ENCODE measurements at places on chromosomes 7 and 10.

DNA sequence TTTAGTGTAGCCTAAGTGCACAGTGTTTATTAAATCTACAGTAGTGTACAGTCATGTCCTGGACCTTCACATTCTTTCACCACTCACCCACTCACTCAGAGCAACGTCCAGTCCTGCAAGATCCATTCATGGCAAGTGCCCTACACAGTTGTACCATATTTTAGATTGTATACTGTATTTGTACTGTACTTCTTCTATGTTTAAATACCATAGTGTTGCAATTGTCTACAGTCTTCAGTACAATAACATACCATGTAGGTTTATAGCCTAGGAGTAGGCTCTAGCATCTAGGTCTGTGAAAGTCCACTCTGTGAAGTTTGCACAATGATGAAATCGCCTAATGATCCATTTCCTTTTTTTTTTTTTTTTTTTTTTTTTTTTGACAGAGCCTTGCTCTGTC, 12.0 kb downstream of the EEPD1 start:
- DNase-seq = no peak

- no peak for DNase-seq
Measured at GRCh38 chr10:117087521-117087920, 50.5 kb downstream of the VAX1 start.

GRCh38 chr7:875476-876076, 778 bp upstream of the GET4 start:
- DNase-seq = no peak

GRCh38 chr10:121541450-121542120, 56.7 kb downstream of the FGFR2 start:
- DNase-seq = no peak

- DNase-seq = no peak
Measured at GRCh38 chr10:88664142-88664541, at the start of gene LIPF. LIPF (plus strand) TSS chr10:88664442; CDS start chr10:88667298, 2,856 bp downstream.

DNA sequence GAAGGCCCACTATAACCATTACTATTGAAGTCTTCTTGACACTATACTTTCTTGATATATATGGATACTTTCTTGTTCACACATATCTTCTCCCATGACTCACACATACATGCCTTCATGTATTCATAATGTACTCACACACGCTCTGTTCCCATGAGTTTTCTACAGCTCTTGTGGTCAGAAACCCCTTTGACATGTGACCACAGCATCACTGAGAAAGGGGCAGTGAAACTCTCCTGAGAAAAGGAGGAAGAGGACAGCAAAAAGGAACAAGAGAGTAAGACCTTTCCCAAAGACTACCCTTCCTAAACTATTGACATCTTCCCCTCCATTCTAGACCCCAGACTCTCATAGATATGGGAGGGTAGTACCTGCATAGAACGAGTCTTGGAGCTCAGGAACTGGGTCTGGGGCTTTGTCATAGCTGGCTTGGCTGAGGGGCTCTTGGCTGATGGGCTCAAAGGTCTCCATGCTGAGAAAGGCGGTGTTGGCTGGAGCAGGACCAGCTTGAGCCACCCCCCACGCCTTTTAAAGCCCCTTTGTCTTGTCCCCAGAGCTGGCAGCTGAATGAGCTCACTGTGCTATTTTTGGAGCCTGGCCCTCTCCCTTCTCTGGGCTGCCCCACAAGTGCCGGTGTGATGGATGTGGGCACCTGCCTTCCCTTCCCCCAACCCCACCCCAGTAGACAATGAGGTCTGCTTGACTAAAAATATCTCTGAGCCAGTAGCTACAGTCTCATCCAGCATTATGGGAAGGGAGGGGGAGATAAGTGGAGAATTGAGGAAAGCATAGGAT, 5.1 kb downstream of the SYNPO2L start:
- DNase-seq = peak; percentile 67

GRCh38 chr7:477626-478220, 41.9 kb downstream of the PDGFA start:
- no peak for DNase-seq

DNA sequence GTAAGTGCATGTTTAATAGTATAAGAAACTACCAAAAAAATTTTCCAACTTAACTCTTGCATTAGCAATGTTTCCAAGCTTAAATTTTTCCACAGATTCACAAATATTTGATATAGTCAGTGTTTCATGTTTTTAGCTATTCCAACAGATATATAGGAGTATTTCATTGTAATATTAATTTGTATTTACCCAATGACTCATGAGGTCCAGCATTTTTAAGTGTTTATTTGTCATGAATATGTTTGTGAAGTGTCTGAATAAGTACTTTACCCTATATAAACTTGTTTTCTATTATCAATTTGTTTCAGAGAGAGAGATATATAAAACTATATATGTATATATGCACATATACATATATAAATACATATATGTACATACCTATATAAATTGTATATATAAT, 71.0 kb downstream of the SEMA3D start:
- DNase-seq = no peak

GRCh38 chr7:157977306-157977705, 610.3 kb downstream of the PTPRN2 start:
- no peak for DNase-seq

DNA sequence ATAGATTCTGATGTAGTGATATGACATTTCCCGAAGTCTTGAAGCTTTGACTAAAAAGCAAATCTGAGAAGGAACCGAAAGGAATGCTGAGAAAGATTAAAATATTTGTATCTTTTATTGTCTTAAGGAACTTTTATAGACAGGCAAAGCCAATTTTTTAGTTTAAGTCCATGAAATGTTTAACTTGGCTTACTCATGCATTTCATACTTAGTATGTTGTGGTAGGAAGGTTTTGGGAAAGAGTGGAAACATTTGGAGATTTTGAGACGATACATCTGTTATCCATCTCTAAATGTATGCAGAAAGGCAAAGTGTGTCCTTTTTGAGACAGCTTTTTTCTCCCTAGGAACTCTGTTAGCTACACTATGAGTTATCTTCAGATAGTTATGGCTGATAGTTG, 10.1 kb downstream of the TBC1D12 start:
- DNase-seq = no peak

GRCh38 chr7:71768450-71768849, 636.5 kb downstream of the GALNT17 start:
- DNase-seq = no peak

DNA sequence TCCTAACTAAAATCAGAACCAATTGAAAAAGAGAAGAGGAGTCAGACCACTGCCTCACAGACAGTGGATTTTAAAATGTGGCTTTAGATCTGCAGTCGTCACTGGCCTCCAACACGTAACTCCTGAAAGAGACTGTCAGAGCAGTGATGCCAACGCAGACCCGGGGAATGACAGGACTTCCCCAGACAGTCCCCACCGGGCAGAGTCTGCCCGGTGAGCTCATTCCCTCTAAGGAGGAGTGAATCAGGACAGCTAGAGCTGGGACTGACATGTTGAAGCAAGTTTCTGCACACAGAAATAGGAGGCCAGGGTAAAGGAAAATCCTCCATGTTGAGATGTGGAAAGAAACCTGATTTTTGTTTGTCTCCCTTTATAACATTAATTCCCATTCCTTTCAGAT, 105.0 kb downstream of the TES start:
- no peak for DNase-seq

GRCh38 chr10:61452151-61452651, 980 bp downstream of the TMEM26 start:
- peak; percentile 37 for DNase-seq

- DNase-seq = no peak
Measured at GRCh38 chr7:47602272-47603004, 20.5 kb upstream of the TNS3 start.

DNA sequence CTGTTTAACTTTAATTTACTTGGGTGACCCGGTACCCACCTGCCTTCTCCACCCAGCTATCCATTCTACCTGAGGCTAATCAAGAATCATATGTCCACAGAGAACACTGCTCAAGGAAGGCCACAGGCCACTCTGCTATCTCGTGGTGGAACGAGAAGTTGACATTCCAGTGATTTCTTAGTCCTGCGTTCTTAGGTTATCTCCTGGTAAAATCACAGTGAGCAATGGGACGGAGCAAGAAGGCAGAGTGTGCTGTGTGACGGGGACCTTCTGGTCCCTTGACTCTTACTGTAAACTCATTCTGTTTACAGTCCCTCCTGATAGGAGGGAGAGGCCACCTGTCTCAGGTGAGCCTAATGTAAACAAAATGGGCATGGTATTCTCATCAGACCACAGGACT, 256.6 kb downstream of the TNS3 start:
- no peak for DNase-seq

- DNase-seq = no peak
Measured at GRCh38 chr10:101601541-101601940, 13.4 kb downstream of the DPCD start.

GRCh38 chr7:110400411-110400810, 690.5 kb upstream of the LRRN3 start:
- DNase-seq = no peak

GRCh38 chr10:3955493-3955892, 170.5 kb upstream of the KLF6 start:
- no peak for DNase-seq

DNA sequence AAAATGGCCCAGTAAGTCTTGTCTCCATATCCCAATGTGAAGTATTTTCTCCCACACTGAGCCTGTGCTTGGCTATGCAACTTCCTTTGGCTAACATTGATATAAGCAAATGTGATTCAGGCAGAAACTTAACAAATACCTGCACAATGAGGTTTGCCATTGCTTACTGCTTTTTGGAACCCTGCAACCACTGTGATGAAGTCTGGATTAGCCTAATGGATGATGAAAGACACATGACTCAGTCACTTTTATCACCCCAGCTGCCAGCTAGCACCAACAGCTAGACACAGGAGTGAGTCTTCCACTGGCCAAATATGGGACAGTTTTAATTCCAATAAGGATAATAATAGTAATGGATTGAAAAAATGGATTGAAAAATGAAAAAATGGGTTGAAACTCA, 854.5 kb downstream of the GRM8 start:
- DNase-seq = no peak

DNA sequence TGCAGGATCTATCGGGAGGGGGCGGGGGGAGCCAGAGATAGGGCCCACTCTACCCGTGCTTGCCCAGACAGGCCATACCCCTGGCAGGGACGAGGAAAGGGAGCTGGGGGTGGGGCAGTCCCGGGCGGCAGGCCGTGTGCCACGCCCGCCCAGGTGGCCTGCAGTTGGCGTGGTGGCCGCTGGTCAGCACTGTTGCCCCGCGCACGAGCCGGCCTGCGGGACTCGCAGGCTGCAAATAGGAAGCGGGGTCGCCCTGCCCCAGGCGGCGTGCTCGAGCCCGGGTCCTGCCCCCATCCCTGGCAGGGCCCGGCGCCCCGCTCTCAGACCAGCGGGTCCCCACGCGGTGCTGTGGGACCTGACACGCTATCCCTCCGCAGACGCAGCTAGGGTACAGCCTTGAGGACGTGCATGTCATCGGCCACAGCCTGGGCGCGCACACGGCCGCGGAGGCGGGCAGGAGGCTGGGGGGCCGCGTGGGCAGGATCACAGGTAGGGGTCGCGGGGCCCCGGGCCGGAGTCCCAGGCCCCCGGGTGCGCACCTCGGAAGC, 6.7 kb downstream of the PNLIPRP2 start:
- no peak for DNase-seq
